ENCODE measurements at places on chromosomes 5 and 9.

DNA sequence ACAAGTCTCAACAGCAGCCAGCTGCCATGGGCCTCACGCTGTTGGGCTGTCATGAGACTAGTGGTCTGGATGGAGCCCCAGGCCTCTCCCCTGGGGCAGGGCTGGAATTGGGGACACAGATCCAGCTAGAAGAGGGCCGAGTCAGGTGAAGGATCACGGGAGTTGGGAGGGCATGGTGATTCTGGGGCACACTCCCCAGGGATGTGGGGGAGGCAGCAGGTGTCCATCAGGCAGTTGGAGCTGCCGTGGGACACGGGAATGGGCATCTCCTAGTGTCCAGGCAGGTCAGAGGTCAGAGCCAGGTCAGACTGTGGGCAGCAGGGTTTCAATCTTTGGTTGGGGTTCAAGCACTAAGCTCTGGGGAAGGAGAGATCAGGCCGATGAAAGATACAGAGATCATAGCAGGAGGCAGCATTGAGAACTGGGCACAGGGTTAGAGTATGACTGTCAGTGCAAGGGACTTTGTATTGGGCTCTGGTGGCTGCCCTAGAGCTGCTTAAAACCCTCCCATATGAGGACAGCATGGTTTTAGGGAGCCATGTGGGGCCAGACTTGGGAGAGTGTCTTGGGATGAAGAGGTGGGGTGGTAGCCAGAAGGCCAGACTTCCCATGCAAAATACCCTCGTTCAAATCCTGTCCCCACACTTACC is 59.2 kb downstream of the ARHGEF37 start:
- DNase-seq = no peak

DNA sequence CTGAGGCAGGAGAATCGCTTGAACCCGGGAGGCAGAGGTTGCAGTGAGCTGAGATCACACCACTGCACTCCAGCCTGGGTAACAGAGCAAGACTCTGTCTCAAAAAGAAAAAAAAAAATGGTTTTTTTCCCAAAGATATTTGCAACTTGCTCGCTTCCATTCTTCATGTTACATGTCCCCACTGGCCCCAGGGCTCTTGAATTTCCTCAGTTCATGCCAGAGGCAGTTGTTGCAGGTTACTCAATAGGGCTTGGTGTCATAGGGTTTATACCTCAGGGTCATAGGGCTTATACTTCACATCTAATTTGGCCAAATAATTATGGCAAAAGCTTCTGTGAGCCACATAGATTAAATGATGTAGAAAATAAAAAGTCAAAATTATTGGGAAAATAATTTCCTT is 44.1 kb upstream of the KCNV2 start:
- DNase-seq = no peak

DNA sequence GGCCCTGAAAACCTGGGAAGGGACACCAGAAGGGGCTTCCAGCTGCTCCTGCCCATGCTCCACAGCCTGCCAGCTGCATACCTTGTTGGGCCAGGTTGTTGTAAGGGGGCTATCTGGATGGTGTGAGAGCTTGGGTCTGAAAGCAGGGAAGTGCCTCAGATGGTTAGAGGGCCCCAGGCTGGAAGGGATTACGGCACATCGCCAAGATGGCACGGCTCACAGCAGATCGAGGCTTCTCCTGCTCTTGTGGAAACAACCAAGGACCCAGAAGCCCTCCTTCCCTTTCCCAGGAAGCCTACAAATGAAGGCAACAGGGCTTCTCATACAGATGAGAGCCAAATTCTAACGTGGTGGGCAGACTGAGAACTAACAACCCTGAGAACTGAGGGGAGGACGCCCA is 121.7 kb upstream of the ADCY2 start:
- no peak for DNase-seq

- no peak for DNase-seq
These were observed 139.5 kb upstream of the PRDM9 start for GRCh38 chr5:23367874-23368273.

GRCh38 chr9:127828262-127829031 is 25.8 kb downstream of the FPGS start:
- peak; percentile 80 for DNase-seq

DNA sequence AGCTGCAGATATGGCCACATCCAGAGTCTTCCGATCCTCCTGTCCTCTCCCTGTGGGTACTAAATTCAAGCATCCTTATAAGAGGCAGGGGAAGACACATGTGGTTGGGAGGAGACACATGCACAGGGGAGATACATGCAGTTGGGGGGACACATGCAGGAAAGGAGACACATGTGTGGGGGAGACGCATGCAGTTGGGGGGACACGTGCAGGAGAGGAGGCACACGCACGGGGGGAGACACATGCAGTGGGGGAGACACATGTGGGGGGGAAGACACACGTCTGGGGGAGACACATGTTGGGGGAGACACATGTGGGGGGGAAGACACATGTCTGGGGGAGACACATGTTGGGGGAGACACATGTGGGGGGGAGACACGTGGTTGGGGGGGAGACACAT is 21.2 kb upstream of the OLFM1 start:
- DNase-seq = no peak

GRCh38 chr9:126483468-126484073 is 130.2 kb upstream of the LMX1B start:
- DNase-seq = no peak

GRCh38 chr5:87383216-87383615 is 29.5 kb downstream of the CCNH start:
- no peak for DNase-seq

- peak; percentile 56 for DNase-seq
These were observed 35.9 kb downstream of the RNF44 start for GRCh38 chr5:176501333-176501732.

DNA sequence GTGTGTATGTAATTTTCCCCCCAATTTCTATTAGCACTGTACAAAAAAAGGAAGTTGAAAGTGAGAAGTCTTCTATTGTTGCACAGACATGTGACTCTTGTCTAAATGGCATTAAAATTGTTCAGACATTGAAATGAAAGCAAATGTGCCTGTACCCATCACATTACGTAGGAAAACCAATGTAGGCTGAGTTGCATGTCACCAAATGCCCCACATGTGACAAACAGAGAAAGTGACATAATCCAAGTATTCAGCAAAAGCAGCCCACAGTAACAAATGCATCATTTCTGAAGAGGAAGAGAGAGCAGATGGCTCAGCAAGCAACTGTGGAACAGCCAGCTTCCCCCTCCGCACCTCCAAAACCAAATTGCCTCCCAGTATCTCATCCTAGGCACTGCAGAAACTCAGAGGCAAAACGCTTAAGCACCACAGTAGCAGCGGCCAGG is 161.5 kb upstream of the NR4A3 start:
- no peak for DNase-seq

GRCh38 chr9:113057193-113057592 is 669 bp upstream of the ZFP37 start:
- DNase-seq = no peak

GRCh38 chr5:170339780-170340167 is 42.2 kb upstream of the LCP2 start:
- DNase-seq = no peak

DNA sequence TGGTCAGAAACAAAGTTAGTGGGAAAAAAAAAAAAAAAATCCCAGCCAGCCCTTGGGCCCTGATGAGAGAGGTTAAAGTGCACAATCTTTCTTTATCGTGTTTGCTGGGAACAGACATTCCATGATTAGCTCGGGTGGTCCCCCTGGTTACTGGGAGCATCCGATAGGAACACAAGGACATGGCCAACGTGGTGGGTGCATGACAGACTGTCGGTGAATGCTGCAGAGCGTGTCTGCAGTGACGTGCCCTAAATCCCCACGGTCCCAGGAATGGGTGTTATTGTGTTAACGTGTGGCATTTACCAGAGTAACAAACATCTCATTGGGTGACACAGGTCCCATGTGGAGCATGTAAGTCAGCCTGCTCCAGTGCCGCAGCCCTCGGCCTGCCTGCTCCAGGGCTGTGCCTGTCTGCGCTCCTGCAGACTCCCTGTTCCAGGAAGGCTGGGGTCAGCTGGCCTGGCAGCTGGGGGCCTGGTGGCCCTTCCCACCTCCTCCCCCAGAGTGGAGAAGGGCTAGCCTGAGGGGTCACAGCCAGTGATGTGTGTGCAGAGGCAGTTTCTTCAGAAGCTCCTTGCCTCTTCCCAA is 34.3 kb upstream of the TBC1D2 start:
- DNase-seq = no peak

GRCh38 chr9:131144201-131144600 is 18.8 kb downstream of the NUP214 start:
- DNase-seq = no peak

GRCh38 chr9:76403352-76403751 is 9.1 kb upstream of the RFK start:
- DNase-seq = peak; percentile 90

GRCh38 chr9:107850653-107851052 is 361.1 kb upstream of the KLF4 start:
- DNase-seq = no peak

DNA sequence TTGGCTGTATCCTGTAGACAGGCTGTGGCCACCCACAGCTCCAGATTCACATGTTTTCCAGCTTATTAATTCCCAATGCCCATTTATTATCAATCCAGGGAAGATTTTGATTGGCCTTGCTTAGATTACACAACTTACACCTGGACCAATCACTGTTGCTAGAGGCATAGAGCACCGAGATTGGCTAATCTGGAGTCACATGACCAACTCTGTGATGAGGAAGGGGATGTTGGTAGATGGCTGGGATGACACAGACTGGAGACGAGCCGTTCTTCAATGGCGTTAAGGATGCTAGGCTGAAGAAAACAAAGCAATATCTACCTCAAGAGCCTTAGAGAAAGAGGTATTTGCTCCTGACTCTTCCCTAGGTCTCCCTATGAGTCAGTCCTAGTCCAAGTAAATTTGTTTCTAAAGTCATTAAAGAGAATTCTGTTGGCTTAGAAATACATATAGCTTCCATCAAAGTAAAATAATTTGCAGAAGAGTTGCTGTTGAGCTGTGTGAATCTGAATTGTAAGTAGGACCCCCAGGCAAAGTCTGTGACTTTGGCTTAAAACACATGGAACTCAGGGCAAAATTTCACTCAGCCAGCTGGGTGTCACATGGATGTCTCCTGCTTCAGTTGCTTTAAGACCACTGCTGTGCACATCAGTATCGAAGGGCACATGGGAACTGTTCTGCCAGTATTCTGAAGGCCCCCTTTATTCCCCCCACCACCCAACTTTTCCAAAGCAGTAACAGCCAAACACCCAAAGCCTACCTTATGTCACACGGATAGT is 326.4 kb upstream of the KLF4 start:
- no peak for DNase-seq

DNA sequence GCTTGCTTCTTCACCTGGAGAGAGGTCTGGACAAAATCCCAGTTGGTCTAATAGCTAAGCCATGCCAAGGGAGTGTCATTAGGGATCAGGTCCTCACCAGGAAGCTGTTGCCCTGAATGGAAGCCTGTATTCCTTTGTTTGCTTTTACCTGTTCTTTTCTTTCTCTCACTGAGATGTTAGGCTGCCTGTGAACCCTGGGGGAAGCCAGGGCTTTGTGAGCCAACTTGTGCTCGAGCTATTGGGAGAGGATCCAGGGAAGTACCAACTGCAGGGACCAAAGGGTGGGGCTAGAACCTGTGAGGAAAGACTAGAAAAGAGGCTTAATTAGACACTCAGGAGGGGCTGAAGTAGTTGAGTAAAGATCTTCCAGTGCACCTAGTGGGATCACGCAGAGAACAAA is 451.2 kb upstream of the TLE4 start:
- DNase-seq = no peak

GRCh38 chr5:111932628-111933027 is 175.6 kb upstream of the NREP start:
- no peak for DNase-seq

GRCh38 chr5:67815455-67816391 is 399.8 kb upstream of the PIK3R1 start:
- peak; percentile 23 for DNase-seq

DNA sequence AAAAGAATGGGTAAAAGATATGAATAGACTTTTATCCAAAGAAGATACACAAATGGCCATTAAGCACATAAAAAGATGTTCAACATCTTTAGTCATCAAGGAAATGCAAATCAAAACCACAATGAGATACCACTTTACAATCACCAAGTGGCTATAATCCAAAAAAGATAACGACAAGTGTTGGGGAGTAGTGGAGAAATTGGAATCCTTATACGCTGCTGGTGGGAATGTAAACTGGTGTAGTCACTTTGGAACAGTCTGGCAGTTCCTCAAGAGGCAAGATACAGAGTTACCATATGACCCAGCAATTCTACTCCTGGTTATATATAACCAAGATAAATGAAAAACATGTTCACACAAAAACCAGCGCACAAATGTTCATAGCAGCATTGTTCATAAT is 234.9 kb downstream of the SPATA31D1 start:
- DNase-seq = peak; percentile 18

- DNase-seq = no peak
These were observed 10.3 kb downstream of the BAG1 start for GRCh38 chr9:33254211-33254610.

DNA sequence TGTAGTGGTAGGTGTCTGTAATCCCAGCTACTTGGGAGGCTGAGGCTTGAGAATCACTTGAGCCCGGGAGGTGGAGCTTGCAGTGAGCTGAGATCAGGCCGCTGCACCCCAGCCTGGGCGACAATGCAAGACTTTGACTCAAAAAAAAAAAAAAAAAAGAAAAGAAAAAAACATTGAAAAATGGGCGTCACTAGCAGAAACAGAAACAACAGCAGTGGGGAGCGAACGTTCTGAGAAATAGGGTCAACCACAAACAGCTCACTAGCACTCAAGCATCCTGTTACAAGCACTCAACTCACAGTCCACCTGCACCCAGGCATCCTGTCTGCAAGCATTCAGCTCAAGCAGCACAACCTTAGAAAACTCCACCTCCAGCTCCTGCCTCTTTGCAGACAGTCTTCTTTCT is 17.2 kb downstream of the TRIM14 start:
- no peak for DNase-seq

- peak; percentile 87 for DNase-seq
These were observed 2.1 kb upstream of the MLLT3 start for GRCh38 chr9:20624201-20625002.

- peak; percentile 55 for DNase-seq
These were observed 199.8 kb downstream of the ZNF608 start for GRCh38 chr5:124546643-124547042.

DNA sequence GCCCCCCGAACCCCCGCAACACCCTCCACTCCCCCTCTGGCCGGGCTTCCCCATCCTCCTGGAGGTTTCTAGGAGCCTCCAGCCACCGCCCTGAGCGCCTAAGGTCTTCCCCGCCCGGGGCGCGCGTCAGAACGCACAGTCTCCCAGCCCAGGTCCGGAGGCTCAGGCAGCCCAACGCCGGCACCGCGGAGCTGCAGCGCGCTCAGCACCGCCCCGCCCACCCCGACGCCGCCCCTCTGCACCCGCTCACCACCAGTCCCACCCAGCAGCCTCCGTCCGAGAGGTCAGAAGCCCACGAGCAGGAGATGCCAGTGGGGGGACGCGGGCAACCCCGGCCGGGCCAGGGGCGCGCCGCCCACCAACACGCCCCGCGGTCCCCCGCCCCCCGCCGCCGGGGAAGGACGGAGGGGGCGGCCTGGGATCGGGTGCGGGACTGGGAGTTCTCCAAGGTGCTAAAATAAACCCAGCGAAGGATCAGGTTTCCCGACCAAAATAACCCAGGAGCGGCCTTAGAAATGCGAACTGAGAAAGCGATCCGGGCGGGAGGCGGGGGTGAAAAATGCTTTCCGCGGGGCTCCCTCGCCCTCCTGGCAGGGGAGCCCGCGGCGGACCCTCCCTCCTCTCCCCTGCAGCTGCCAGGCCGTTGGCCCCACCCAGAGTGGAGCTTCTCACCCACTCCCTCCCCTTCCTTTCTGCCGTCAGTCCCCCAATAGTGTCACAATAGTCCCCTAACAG is 6.5 kb upstream of the FAM78A start:
- peak; percentile 12 for DNase-seq

- DNase-seq = peak; percentile 65
These were observed 160.8 kb downstream of the DEPDC1B start for GRCh38 chr5:60538955-60539866.

- no peak for DNase-seq
These were observed 74.7 kb upstream of the UNC5A start for GRCh38 chr5:176735383-176736265.
